ENCODE measurements at places on chromosomes 12 and 14.

GRCh38 chr12:117388951-117389446, 27.6 kb upstream of the NOS1 start:
- H3K4me1 ChIP-seq, result no peaks in the 10 kb centered on the region
- H3K27me3 ChIP-seq, result no peaks in the 10 kb centered on the region
- H3K36me3 ChIP-seq, result no peaks in the 10 kb centered on the region
- no peak overlapping the region for H3K27ac ChIP-seq
- no peak overlapping the region for H3K4me3 ChIP-seq
- no peak for DNase-seq

GRCh38 chr12:115953450-115953849, 324.0 kb downstream of the MED13L start:
- H3K27me3 ChIP-seq, result no peaks in the 10 kb centered on the region
- no peak overlapping the region for H3K27ac ChIP-seq
- H3K4me3 ChIP-seq, result no peak overlapping the region
- no peaks in the 10 kb centered on the region for H3K4me1 ChIP-seq
- no peak for DNase-seq

- no peak for DNase-seq
- no peaks in the 10 kb centered on the region for H3K36me3 ChIP-seq
- no peaks in the 10 kb centered on the region for H3K27me3 ChIP-seq
- no peaks in the 10 kb centered on the region for H3K4me1 ChIP-seq
- no peak overlapping the region for H3K27ac ChIP-seq
- H3K4me3 ChIP-seq, result no peak overlapping the region
These were observed 39.0 kb downstream of the SLC38A4 start for GRCh38 chr12:46786774-46787173.

- H3K4me3 ChIP-seq, result no peak overlapping the region
- H3K27me3 ChIP-seq, result no peaks in the 10 kb centered on the region
- H3K27ac ChIP-seq, result no peak overlapping the region
- H3K4me1 ChIP-seq, result no peaks in the 10 kb centered on the region
- no peaks in the 10 kb centered on the region for H3K36me3 ChIP-seq
These were observed 65.5 kb downstream of the LRP6 start for GRCh38 chr12:12201274-12201758.

- H3K27me3 ChIP-seq, result no peaks in the 10 kb centered on the region
- no peak overlapping the region for H3K4me3 ChIP-seq
- H3K4me1 ChIP-seq, result no peaks in the 10 kb centered on the region
These were observed 180.4 kb upstream of the ATP2B1 start for GRCh38 chr12:89889062-89889461.

GRCh38 chr14:39581474-39581873, 149.2 kb upstream of the FBXO33 start:
- H3K36me3 ChIP-seq, result no peaks in the 10 kb centered on the region
- no peak for DNase-seq
- H3K4me3 ChIP-seq, result no peak overlapping the region
- H3K27me3 ChIP-seq, result no peaks in the 10 kb centered on the region
- no peaks in the 10 kb centered on the region for H3K4me1 ChIP-seq

DNA sequence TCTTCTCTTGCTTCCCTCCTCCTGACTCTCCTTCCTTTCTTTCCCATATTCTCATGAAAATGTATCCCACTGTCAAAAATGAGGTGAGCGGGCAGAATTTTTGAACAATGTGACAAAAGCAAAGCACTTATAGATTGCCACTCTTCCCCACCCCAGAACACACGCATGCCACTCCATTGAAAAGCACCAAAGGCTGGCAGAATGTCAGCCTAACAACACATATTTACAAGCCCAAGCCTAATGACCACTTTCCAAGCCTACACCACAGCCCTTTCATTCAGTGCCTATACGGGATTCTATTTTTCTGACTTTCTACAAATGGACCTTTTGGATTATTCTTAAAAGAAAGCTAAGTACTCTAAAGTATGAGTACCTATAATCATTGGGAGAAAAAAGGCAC, 62.9 kb upstream of the METAP2 start:
- no peaks in the 10 kb centered on the region for H3K36me3 ChIP-seq
- no peak overlapping the region for H3K4me3 ChIP-seq
- no peak overlapping the region for H3K27ac ChIP-seq
- no peaks in the 10 kb centered on the region for H3K27me3 ChIP-seq
- no peak for DNase-seq
